ENCODE measurements at places on chromosomes 6 and 20. TPM values are rescaled to one million over a fixed set of nuclear protein-coding genes. Genes with fewer than 3 reads are reported as not detected.

LKAAEAR1 gene
- total RNA-seq, result not detected

- peaks cover 20% of the 10 kb centered on the region for H3K27me3 ChIP-seq
- no peak overlapping the region for H3K4me3 ChIP-seq
- no peak overlapping the region for H3K27ac ChIP-seq
- H3K36me3 ChIP-seq, result no peaks in the 10 kb centered on the region
- no peaks in the 10 kb centered on the region for H3K4me1 ChIP-seq
Measured at GRCh38 chr6:74066168-74066871, 370.3 kb downstream of the CD109 start.

DNA sequence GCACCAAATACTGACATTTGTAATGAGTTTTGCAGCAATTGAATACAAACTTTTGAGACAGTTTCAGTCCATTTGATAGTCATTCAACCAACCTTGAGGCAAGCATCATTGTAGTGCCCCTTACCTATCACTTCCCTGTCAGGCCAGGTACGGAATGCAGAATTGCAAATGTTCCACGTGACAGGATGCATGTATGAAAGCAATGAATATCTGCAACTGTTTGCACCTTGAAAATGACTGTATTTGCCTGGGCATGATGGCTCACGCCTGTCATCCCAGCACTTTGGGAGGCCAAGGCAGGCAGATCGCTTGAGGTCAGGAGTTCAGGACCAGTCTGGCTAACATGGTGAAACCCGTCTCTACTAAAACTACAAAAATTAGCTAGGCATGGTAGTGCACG is 146.0 kb upstream of the SCGN start:
- no peaks in the 10 kb centered on the region for H3K36me3 ChIP-seq
- no peak for DNase-seq
- no peak overlapping the region for H3K4me3 ChIP-seq
- no peak overlapping the region for H3K27ac ChIP-seq
- H3K27me3 ChIP-seq, result no peaks in the 10 kb centered on the region

OOEP gene
- total RNA-seq, result not detected

DNA sequence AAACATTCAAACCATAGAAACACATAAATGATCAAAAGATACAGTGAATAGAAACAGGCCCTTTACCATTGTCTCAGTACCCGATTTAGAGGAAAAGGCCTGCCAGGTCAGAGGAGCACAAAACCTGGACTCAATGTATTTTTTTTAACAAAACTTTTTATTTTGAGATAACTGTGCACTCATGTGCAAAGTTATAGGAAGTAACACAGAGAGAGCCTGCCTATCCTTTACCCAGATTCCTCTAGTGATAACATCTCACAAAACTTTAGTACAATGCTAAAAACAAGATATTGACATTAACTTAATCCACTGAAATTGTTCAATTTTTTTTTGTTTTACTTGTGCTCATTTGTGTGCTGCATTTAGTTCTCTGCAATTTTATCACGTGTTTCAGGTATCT is 36.8 kb upstream of the SAMD3 start:
- no peak overlapping the region for H3K4me3 ChIP-seq
- peaks cover 6% of the 10 kb centered on the region for H3K36me3 ChIP-seq
- no peak overlapping the region for H3K27ac ChIP-seq

DNA sequence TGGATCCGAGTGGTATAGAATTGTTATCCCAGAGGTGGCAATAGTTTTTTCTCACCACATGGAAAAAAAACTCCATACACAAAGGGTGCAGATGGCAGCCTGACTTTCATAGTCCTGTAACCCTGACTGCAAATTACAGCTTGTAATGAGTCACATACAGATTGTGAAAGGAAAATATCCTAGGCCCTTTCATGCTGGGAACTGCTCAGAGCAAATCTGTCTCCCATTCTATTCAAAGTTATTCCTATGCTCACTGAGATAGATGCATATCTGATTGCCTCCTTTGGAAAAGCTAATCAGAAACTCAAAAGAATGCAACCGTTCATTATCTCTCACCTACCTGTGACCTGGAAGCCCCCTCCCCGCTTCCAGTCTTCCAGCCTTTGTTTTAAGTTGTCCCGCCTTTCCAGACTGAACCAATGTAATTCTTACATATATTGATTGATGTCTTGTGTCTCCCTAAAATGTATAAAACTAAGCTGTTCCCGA is 108.7 kb upstream of the MAP3K4 start:
- H3K27ac ChIP-seq, result peak overlapping the region; percentile 51
- DNase-seq, result no peak
- H3K27me3 ChIP-seq, result no peaks in the 10 kb centered on the region
- H3K4me3 ChIP-seq, result no peak overlapping the region
- peaks cover 5% of the 10 kb centered on the region for H3K36me3 ChIP-seq

- peaks cover 34% of the 10 kb centered on the region for H3K4me1 ChIP-seq
- no peaks in the 10 kb centered on the region for H3K27me3 ChIP-seq
- no peak for DNase-seq
- no peak overlapping the region for H3K4me3 ChIP-seq
Measured at GRCh38 chr6:154932515-154933027, 62.5 kb upstream of the TIAM2 start.

- no peaks in the 10 kb centered on the region for H3K36me3 ChIP-seq
- H3K4me3 ChIP-seq, result no peak overlapping the region
- H3K4me1 ChIP-seq, result peaks cover 5% of the 10 kb centered on the region
- peaks cover 89% of the 10 kb centered on the region for H3K27me3 ChIP-seq
- H3K27ac ChIP-seq, result no peak overlapping the region
- DNase-seq, result no peak
Measured at GRCh38 chr20:4244700-4245485, 229.5 kb upstream of the RNF24 start.

- peaks cover 29% of the 10 kb centered on the region for H3K4me1 ChIP-seq
- H3K27ac ChIP-seq, result no peak overlapping the region
- H3K36me3 ChIP-seq, result no peaks in the 10 kb centered on the region
- peaks cover 11% of the 10 kb centered on the region for H3K27me3 ChIP-seq
Measured at GRCh38 chr6:41427642-41428335, 92.4 kb downstream of the NCR2 start.

DNA sequence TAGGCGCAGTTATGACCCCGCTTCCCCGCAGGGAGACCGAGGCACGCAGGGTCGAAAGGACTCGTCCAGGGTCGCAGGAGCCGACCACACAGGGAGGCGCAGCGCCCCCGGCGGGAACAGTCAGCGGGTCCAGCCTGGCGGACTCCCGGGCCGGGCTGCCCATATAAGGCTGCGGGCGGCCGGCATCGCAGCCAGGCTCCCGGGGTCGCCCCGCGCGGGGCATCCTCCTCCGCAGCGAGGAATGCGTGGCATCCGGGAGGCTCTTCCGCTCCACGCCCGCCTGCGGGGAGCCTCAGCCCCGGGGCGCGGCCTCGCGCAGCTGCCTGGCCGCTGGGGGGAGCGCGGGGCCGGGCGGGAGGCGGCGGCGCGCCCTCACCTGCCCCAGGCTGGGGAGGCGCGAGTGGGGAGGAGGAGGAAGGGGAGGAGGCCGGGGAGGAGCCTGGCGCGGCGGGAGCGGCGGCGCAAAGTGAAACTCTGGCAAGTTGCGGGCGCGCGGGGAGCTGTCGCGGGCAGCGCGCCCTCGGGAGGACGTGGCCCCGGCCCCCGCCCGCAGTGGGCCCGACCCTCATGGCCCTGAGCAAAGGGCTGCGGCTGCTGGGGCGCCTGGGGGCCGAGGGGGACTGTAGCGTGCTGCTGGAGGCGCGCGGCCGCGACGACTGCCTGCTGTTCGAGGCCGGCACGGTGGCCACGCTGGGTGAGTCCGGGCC is at the start of gene SYNJ2:
Gene SYNJ2 (plus strand): TSS at position 469 of the 707 bp plus-strand sequence. CDS start 99 bp downstream, at position 568.
- DNase-seq, result peak; percentile 80
- peak within 1 kb of the TSS; percentile 92 for H3K27ac ChIP-seq
- peaks cover 42% of the 10 kb centered on the region for H3K4me1 ChIP-seq
- peaks cover 3% of the 10 kb centered on the region for H3K27me3 ChIP-seq

CDC5L gene
- total RNA-seq, result 25.7 TPM

DNA sequence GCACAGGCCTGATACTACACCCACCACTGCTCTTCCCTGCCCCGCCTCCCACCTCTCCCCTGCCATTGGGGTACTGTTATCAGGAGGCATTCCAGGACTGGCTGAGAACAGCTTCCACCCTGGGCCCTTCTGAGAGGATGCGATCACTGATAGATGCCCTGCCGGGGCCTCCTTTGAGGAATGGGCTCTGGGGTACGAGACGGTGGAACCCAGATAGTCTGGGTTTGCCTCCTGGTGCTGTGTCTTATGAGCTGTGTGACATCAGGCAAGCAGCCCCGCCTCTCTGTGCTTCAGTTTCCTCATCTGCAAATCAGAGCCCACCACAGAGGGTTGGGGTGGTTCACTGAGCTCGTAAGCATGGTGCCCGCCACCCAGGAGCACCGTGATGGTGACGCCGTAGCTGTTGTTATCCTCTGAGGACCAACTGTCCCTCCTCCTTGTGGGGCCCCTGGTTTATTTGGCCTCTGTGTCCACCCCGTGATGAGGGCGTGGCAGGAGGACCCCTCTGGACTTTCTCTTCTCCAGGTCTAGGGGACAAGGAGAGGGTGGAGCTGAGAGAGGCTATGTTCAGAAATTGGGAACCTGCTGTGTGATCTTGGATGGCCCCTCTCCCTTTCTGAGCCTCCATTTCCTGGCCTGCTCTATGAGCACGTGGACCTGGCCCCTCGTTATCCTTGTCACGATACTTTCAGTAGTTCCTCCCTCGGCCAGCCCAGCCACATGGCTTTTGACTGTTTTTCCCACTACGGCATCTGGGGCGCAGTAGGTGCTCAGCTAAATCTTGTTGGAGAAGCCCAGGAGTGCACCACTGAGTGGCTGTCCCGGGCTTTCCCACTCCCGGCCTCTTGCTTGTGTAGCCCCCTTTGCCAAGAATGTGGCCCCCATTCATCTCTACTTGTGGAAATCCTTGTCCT is 18.3 kb downstream of the SRC start:
- no peaks in the 10 kb centered on the region for H3K27me3 ChIP-seq
- peaks cover 8% of the 10 kb centered on the region for H3K4me1 ChIP-seq

ELOVL4 gene
- total RNA-seq, result 3.6 TPM

- H3K4me3 ChIP-seq, result peak overlapping the region; percentile 95
- H3K4me1 ChIP-seq, result peaks cover 48% of the 10 kb centered on the region
- no peaks in the 10 kb centered on the region for H3K27me3 ChIP-seq
- peak overlapping the region; percentile 100 for H3K27ac ChIP-seq
- H3K36me3 ChIP-seq, result no peaks in the 10 kb centered on the region
Measured at GRCh38 chr6:30570740-30571074, 535 bp upstream of the ABCF1 start.

DNA sequence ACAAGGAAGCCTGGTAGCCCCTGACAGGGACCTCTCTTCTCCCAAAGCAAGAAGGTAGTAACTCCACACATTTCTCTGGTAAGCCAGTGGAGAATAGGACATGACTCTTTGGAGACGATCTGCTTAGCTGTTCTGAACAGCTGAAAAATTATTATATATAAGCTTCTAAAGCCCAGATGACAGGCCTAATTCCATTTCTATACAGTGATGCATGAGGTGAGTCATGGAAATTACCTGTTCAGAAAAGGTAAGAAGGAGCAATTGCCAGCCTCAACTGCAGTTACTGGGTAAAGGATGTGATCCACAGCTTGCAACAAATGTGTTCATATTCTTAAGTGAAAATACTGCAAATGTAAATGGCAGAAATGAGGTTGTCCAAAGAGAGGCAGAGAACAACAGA is 54.0 kb downstream of the PREP start:
- H3K36me3 ChIP-seq, result peaks cover 26% of the 10 kb centered on the region
- no peak overlapping the region for H3K27ac ChIP-seq
- H3K4me3 ChIP-seq, result no peak overlapping the region

GRCh38 chr6:119267126-119267905 is 82.2 kb downstream of the MAN1A1 start:
- peaks cover 3% of the 10 kb centered on the region for H3K4me1 ChIP-seq
- no peak for DNase-seq
- no peaks in the 10 kb centered on the region for H3K27me3 ChIP-seq
- H3K4me3 ChIP-seq, result no peak overlapping the region
- H3K36me3 ChIP-seq, result peaks cover 28% of the 10 kb centered on the region

Data from mesothelial cell of epicardium (in vitro differentiated cells).